Activated effector memory CD4-positive, alpha-beta T cell treated with anti-CD3 and anti-CD28 coated beads, Interleukin-2, amount 50 U/mL, for 16 hours (primary cell): ENCODE measurements at places on chromosomes 5 and 9.
A peak's percentile ranks its signal among the peaks of the same experiment; 100 is the strongest.

GRCh38 chr5:140347360-140347759 is 957 bp upstream of the HBEGF start:
- no peak for DNase-seq

DNA sequence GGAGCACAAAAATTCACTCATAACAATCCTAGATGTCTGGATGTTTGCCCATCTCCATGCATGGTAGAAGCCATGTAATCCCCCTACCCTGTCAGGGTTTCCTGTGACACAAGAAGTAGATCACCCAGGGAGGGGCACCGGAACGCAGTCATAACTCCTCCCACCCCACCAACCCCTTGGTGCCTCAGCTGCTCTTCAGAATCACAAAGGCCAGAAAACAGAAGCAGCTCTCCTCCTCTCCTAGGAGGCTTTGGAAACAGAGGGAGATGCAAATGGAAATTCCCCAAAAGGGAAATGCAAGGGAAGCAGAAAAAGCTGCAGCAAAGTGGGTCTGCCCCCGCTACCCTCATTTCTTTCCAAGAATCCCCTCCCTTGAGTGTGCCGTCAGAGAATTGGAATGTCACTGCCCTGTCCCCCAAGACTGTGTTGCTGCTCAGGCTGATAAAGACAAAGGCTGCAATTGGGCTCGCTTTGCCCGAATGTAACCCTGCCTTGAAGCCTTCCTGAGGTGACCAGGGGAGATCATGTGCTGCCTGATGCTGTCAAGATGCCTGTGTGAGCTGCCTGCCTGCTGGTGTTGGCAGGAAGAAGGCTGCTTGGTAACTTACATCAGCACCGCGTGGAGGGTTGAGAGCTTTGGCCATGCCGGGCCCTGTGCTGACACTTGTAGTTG is 65.5 kb upstream of the ABCA1 start:
- DNase-seq, result no peak

GRCh38 chr5:58009754-58010153 is 450.1 kb downstream of the PLK2 start:
- DNase-seq, result no peak

- DNase-seq, result no peak
These were observed 28.1 kb upstream of the C9orf72 start for GRCh38 chr9:27601396-27601795.

- DNase-seq, result no peak
These were observed 28.9 kb downstream of the ZNF366 start for GRCh38 chr5:72478276-72478675.

DNA sequence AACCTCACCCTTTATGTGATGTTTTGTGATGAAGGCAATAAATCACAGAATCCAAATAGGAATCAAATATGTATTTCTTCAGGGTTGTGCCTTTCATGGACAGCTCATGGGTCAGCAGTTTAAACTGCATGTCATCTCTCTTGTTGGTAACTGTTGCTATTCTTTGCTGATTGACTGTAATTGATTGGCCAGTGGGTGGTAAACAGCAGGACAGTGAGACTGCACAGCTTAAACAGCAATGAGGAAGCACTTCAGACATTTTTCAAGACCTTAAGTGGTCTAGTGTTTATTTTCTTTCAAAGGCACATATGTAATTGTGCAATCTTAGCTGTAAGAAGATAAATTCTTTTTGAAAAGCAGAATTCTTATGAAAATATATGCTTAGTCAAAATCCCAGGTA is 260.5 kb downstream of the COX7C start:
- DNase-seq, result no peak

DNA sequence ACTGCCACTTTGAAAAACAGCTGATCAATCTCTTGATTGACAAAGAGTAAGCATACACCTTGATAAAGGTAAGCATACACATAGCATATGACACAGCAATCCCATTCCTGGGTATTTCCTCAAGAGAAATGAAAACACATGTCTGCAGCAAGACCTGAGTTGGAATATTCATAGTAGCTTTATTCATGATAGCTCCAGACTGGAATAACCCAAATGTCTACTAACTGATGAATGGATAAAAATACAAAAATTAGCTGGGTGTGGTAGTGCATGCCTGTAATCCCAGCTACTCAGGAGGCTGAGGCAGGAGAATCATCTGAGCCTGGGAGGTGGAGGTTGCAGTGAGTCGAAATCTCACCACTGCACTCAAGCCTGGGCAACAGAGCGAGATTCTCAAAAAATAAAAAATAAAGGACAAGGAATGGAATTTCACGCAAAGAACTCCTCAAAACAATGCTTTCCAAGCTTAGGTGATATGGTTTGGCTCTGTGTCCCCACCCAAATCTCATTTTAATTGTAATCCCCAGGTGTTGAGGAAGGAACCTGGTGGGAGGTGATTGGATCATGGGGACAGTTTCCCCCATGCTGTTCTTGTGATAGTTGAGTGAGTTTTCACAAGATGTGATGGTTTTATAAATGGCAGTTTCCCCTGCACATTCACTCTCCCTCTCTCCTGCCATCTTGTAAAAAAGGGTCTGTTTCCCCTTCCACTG is 41.1 kb upstream of the LHFPL2 start:
- no peak for DNase-seq

DNA sequence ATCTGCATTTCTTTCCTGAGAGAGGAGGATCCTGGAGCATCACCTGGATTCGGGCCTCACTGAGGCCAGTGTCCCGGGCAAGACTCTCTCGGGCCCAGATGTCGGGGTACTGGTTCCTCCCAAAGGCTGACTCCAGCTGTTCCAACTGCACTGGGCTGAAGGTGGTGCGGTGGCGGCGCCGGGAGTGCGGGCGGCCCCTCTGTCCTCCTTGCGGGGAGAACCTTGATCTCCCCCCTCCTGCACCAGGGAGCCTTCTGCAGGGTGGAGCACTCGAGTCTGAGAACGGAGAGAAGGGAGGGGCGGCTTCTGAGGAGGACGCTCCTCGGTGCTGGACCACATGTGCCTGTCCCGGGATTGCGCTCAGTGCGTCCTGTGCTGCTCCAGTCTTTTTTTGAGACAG is 2.0 kb downstream of the PROP1 start:
- DNase-seq, result no peak

DNA sequence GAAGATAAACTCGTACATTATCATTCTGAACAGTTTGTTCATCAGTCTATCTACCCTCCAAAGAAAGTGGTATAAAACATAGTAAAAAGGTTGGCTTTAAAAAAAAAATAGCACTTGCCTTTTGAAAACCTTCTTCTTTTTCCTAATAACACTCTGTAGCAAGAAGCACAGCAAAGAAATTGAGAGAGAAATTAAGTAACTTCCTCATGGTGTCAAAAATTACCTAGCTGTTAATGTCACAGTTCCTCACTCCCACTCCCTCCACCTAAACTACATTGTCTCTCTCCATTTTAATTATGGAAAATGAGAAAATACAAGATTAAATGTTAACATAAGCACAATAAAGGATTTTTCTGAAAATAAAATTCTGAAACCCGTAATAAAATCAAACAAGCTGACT is 72.2 kb downstream of the CERT1 start:
- DNase-seq, result no peak

DNA sequence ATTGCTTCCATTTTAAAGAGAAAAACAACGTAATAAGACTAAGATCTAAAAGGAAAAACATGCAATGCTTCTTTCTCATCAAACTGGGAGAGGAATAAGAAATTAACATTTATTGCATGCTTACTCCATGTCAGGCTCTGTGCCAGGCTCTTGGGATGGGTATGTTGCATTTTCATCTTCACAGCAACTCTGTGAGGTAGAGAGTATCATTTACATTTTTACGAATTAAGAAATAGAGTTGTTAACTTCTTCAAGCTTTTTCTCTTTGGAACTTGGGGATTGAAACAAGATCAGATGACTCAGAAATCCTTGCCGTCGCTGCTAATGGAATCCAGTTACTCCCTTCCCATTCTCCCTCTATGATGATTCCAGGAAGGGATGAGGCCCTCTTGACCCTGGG is 39.5 kb downstream of the PDE8B start:
- no peak for DNase-seq

- DNase-seq, result no peak
These were observed 460.4 kb downstream of the CTNND2 start for GRCh38 chr5:11443831-11444230.

DNA sequence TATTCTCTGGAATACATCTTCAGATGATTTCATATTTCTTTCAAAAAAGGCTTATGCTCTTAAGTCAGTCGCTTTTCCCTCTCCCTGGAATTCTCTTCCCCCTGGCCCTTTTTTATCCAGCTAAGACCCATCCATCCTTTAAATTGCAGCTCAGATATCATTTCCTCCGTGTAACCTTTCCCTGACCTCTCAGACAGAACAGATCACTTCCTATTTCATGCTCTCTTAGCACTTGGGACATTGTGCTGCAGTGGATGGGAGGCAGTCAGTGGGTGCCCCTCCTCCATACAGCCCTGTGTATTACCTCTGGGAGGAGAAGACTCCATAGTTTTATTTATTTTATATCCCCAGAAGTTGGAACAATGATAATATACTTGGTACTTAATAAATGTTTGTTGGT is 423.4 kb downstream of the ISL1 start:
- DNase-seq, result no peak

DNA sequence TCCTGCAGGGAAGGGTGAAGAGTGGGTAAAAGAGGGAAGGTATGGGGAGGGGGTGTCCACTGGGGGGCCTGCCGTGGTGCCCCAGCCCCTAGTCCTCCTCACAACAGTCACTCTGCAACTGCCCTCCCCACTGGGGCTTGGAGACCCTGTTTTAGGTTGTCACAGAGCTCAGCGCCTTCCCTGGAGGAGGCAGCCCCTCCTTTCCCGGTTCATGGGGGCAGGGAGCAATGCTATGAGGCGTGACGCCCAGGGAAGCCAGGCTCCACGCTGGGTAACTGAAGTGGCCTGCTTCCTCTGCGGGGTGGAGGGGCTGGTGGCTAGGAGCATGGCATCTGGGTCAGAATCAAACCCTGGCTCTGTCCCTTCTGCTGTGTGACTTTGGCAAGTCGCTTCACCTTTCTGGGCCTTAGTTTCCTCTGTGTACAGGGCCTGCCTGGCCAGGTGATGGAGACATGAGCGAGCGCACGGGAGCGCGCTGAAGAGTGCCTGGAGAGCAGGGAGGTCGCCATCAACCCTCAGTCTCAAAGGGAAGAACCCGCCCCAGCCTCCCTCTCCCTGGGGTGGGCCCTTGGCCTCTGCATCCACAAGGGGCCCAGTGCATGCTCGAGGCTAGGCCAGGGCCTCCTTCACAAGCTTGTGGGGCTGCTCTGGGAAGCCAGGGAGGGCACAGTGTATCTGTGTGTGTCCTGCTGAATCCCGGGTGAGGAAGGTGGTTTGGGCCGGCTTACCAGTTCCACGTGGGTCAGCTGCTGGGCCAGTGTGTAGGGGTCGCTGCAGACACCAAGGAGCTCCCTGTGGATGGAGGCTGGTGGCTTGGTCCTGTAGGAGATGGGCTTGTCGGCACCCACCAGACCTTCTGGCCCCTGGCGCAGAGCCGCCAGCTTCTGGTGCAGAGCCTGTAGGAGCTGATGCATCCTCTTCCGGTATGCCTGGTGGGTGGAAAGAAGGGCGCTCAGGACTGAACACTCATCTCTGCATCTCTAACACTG is 56.4 kb upstream of the RNF130 start:
- peak; percentile 53 for DNase-seq

GRCh38 chr5:165349735-165350134 is 1844.3 kb downstream of the MAT2B start:
- no peak for DNase-seq

- no peak for DNase-seq
These were observed 140.8 kb downstream of the PRR16 start for GRCh38 chr5:120604884-120605283.

DNA sequence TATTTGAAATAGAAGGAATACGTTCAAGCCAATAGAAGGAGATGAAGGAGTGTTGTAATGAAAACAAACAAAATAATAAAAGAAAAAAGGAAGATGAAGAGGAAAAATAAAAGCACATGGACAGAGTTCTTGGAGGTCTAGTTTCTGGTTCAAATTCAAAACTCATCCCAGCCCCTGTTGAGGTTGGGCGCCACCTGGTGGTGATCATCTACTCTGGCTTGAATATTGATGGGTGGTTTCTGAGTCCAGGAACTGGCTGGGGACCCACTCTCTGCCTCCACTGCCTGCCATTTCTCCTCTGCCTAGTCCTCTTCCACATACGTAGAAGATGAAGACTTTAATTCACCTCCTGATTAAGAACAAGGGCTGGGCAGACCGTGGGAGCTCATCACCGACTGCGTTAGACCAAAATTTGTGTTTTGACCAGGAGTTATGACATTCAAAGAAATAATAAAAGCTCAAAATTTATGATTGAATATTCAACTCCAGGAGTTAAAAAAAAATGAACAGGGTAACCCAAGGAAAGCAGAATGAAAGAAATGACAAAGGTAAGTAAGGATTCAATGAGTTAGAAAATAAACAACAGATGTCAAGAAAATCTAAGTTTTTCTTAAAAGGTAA is 99.0 kb upstream of the SLC1A3 start:
- peak; percentile 89 for DNase-seq

- DNase-seq, result peak; percentile 82
These were observed 594 bp downstream of the FAM120A start for GRCh38 chr9:93451849-93452709.

DNA sequence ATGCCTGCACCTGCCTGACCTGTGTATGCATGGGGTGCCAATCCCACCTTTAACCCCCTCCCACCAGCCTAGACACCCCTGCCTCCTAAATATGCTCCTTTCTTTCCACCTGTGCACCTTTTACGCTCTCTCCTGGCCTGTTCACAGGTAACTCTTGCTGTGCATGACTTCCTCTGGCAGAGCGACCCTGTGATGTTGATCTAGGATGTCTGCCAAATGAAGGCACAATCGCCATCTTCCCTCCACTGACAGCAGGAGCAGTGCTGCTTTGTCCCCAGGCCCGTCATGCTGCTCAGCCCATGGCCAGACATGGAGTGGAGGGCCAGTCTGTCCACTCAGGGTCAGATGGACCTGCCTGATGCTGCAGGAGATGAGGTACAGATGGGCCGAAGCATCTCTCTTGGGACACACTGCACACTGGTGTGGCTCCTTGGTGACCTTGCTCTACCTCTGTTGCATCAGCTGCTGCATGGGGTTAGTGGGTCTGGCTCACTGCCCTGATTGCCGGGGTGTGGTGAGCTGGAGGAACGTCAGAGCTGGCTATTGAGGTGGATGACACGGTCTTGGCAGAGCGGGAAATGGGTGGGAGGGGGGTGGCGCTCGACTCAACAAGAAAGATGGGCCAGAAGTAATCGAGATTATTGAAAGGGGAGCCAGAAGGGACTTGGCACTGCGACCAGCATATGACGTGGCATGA is 101.7 kb upstream of the PITX1 start:
- DNase-seq, result no peak

- DNase-seq, result peak; percentile 45
These were observed 28.5 kb upstream of the NKD2 start for GRCh38 chr5:980001-980588.

DNA sequence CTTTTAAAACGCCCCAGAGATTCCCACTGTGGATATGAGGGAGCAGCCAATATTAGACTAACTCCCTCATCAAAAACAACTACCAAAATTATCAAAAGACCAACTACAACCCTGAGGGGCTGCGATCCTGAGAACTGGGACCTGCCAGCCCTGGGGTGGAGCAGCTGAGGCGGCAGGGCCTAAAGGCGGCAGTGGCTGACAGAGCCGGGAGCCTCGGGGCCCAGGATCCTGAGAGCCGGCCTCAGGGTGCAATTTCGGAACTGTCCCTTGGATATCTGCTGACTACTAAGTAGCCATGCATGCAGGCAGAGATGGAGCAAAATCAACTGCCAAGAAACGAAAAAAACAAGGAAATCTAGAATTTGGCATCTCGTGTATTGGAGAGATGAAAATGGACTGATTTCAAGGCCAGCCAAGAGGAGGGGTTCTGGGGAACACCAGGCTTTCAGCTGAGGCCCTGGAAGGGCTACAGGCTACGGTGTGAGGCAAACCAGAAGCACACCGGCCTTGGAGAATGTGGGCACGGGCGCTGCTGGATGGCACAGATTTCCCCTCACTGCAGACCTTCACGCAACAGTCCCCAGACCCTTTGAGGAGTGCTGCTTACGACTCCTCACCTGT is 63.6 kb upstream of the UBAC1 start:
- DNase-seq, result peak; percentile 33
